ENCODE measurements at places on chromosomes 2 and 18.

GRCh38 chr2:39875182-39875913, 96.3 kb upstream of the THUMPD2 start:
- DNase-seq: no peak

GRCh38 chr2:81437456-81438000, 1133.0 kb upstream of the LRRTM1 start:
- DNase-seq: no peak

DNA sequence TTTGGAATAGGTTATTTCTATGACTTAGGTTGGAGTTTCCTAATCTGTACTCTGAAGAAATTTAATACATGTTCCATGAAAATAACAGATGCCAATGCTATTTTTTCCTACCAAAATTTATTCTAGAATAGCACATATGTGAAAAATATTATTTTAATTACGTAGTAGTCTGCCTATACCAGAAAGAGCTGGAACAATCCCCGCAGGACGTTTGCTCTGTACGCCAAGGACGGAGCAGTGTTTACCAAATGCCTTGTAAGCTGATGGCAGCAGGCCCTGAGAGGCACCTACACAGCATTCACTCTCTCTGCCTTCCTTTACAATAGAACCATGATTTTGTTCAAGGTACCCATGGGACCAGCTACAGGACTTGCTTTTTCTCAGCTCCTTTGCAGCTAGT, 16.8 kb upstream of the SLC1A4 start:
- DNase-seq: no peak

GRCh38 chr2:23534771-23535170, 149.8 kb downstream of the KLHL29 start:
- DNase-seq: no peak

GRCh38 chr2:179915395-179915992, 54.1 kb upstream of the ZNF385B start:
- no peak for DNase-seq

- DNase-seq: no peak
Observed at GRCh38 chr2:112600634-112601033, 16.2 kb downstream of the CHCHD5 start.

GRCh38 chr2:96506907-96507240, 1.7 kb upstream of the NEURL3 start:
- no peak for DNase-seq

- DNase-seq: no peak
Observed at GRCh38 chr2:160434254-160434948, 59.2 kb downstream of the RBMS1 start.
